ENCODE measurements at places on chromosomes 6 and 20.

DNA sequence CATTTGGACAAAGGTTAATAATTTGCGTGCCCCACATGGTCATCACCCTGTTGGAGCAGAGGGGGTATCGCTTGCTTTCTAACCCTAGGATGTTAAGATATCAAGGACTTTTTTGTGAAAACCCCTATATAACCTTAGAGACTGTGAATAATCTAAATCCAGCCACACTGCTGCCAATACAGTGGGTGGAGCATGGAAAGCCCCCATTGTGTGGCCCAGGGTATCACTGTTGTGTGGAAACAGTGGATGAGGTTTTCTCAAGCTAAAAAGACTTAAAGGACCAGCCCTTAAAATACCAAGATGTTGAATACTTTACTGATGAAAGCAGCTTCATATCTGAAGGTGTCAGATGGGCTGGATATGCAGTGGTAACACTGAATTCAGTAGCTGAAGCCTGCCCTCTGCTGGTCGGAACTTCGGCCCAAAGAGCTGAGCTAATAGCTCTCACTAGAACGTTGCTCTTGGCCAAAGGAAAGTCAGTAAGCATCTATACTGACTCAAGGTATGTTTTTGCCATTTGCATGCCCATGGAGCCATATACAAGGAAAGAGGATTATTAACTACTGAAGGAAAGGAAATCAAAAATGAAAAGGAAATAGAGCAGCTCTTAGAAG, 695.2 kb downstream of the PHF3 start:
- no peak for DNase-seq

- DNase-seq: no peak
These were observed 357.3 kb upstream of the JARID2 start for GRCh38 chr6:14888575-14889000.

DNA sequence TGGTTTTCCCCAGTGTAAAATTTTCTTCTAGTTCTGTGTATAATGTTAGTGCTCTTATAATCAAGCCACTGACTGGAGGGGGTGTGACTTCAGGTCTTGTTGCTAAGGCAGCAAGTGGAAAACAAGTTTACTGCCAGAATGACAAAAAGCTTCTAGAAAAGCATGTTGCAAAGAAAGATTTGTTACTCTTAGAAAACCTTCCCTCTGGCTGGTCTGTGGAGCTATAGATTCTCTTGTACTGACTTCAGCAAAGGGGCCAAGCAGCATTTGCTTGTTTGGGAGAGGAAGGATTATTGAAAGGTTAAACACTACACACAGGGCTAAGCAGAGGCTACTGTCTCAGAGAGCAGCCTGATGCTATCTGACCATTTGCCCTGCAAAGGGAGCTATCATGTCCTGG, 288.8 kb downstream of the BTBD9 start:
- no peak for DNase-seq

GRCh38 chr6:85172705-85173104, 277.2 kb upstream of the NT5E start:
- no peak for DNase-seq

DNA sequence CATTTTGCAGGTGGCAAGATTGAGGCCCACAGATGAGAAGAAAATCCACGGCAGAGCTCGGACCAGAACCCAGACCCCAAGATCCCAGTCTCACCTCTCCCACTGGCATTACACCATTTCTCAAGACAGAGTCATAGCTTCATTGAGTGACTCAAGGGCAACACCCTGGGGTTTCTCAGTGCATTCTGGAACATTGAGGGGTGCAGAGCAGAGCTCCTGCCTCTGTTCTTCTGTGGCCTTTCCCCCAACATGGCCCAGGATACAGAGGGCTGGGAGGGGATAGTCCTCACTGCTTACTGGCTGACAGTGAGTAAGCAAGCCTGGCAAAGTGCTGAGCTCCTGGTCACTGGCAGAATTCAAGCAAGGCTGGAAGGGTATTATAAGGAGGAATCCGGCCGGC, 74.0 kb downstream of the MDGA1 start:
- DNase-seq: no peak

GRCh38 chr6:91506509-91506908, 919.6 kb upstream of the MAP3K7 start:
- no peak for DNase-seq

DNA sequence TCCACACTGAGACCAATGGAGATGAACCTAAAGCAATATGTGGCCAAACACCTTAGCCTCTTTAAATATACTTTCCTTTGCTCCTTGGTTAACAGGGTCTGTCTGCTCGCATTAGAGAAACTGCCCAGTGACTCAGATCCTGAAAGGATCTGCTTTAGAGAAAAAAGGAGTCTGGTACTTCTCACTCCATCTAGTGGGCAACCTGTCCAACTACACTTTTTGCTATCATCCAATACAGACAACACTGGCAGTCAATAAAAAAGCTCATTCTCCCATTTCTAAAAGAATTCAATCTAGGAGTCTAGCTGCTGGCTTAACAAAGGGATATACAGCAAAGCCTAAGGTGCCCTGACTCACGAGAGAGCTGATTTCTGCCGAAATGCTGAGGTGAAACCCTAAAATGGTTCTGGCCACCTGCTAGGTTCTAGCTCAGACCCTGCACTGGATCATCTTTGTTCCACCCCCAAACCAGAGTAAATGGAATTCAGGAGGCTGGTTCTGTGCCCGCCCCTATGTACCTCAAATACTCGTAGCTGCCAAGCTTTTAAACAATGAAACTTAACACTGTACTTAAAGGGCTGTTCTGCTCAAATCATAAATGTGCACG, 11.5 kb downstream of the GNL1 start:
- DNase-seq: no peak

DNA sequence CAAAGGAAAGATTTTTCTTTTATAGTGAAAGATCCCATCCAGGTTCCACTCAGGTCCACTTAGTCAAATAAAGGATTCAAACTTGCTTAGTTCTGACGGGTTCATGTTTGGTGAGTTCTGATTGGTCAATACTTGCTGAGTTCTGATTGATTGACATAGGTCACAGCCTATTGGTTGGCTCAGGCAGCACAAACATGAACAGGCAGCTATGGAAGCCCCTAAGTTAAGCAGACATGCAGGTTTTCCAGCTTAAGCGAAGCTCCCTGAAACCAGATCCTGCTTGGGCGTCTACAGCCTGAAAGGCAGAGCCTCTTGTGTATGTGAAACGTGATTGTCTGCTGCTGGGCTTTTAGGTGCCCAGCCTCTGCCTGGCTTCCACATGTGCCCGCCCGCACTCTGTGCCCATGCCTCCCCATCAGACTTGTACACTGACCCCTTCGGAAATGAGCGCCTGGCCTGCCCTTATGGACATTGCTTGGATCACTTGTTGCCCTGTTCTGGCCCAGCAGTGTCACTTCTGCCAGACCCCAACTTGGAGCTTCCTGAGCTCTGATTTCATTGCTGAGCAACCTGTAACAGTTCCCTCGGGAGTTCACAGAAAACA, 45.4 kb upstream of the ECI2 start:
- DNase-seq: no peak

Measured in T-helper 9 cell (primary cell).